ENCODE measurements at places on chromosomes 7 and 10.

- DNase-seq, result no peak
These were observed 88.9 kb upstream of the KLF6 start for GRCh38 chr10:3873728-3874461.

GRCh38 chr10:62264702-62265436 is 3.8 kb downstream of the RTKN2 start:
- DNase-seq, result peak; percentile 59

GRCh38 chr10:25157650-25158049 is 17.2 kb upstream of the GPR158 start:
- no peak for DNase-seq

GRCh38 chr10:17841050-17841449 is 31.9 kb downstream of the MRC1 start:
- no peak for DNase-seq
